Skeletal muscle cell (primary cell): ENCODE measurements at places on chromosomes 13 and 19.
A peak's percentile ranks its signal among the peaks of the same experiment; 100 is the strongest.

- DNase-seq, result no peak
Observed at GRCh38 chr13:21081926-21082325, 20.5 kb upstream of the LATS2 start.

GRCh38 chr13:30906411-30907051, 460 bp downstream of the MEDAG start:
- no peak for DNase-seq

DNA sequence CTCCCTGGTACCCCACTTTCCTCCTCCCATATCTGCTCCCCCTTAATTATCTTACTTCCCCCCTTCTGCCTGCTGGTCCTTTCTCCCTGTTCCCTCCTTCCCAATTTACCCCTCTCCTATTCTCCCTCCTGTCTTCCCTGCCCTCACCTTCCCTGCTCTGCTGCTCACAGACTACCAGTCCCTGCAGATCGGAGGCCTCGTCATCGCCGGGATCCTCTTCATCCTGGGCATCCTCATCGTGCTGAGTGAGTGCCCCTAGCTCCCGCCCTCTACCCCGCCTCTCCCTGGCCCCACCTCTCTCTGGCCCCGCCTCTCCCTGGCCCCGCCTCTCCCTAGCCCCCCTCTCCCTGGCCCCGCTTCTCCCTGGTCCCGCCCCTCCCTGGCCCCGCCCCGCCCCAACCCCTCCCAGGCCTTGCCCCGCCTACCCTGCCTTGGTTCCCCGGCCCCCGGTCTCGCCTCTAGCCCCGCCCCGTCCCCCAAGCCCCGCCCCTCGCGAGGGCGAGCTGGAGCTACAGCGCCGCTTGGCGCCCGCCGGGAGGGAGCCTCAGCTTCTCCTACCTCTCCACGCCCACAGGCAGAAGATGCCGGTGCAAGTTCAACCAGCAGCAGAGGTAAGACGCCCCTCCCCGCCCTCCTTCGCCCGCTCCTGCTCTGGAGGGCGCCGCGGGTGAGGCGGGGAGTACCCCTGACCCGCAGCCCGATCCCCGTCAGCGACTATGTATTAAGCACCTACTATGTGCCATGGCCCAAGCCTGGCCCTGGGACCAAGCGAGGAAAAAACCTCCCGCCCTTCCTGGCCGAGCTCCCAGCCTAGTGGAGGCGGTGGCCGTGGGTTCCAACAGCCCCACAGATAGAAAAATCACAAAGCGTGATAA, 1.9 kb upstream of the FXYD7 start:
- peak; percentile 67 for DNase-seq

DNA sequence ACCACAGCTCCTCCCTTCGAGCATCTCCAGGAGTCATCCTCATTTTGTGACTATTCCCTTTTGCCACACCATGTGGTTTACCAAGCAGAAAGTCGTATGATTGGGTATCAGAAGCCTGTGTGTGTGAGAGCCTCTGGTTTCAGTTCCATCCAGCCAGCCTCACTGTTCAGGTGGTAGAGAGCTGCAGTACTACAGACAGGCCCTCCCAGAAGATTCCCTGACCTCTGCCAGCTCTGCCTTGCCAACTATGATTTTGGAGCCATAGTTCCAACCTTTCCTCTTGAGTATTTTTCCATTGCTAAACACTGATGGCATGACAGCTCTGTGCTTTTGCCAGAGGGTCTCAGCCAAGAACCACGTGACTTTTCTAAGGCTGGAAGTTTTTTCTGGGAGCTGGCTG, 82.5 kb downstream of the DHRS12 start:
- DNase-seq, result no peak

- DNase-seq, result peak; percentile 66
Observed at GRCh38 chr13:20190481-20191310, 2.0 kb downstream of the GJB2 start.

- DNase-seq, result no peak
Observed at GRCh38 chr13:66565279-66565678, 664.9 kb downstream of the PCDH9 start.

DNA sequence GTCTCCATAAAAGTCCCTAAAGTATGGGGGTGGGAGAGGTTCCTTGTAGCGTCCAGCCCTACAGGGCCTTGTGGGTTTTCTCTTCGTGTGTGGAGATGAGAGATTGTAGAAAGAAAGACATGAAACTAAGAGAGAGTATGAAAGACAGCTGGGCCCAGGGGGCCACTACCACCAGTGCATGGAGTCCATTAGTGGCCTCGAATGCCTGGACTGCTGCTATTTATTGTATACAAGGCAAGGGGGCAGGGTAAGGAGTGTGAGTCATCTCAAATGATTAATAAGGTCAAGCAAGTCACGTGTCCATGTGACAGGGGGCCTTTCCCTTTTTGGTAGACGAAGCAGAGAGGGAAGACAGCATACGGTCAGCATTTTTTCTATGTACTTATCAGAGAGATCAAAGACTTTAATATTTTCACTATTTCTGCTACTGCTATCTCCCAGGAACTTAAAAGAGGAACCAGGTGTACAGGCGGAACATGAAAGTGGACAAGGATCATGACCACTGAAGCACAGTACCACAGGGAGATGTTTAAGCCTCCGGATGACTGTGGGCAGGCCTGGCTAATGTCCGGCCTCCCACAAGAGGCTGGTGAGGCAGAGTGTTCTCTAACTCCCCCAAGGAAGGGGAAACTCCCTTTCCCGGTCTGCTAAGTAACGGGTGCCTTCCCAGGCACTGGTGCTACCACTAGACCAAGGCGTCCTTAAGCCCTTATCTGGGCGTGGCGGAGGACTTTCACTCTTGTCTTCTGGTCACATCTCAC, 25.5 kb downstream of the FGF21 start:
- DNase-seq, result no peak

DNA sequence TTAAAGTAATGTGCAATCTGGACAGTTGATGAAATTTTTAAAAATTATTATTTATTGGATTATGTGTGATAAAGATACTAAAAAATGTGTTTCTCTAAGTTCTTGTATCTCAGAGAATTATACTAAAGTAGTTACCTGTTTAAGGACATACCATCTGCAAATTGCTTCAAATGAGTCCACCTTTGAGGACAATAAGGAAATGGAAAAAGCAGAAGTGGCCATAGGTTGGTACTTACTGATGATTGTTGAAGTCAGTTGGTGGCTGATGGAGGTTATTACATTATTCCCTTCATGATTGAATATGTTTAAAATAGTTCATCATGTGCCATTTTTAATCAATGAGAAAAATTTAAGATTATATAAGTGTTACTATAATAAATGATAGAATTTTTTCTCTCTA, 367.0 kb downstream of the MYO16 start:
- DNase-seq, result no peak

DNA sequence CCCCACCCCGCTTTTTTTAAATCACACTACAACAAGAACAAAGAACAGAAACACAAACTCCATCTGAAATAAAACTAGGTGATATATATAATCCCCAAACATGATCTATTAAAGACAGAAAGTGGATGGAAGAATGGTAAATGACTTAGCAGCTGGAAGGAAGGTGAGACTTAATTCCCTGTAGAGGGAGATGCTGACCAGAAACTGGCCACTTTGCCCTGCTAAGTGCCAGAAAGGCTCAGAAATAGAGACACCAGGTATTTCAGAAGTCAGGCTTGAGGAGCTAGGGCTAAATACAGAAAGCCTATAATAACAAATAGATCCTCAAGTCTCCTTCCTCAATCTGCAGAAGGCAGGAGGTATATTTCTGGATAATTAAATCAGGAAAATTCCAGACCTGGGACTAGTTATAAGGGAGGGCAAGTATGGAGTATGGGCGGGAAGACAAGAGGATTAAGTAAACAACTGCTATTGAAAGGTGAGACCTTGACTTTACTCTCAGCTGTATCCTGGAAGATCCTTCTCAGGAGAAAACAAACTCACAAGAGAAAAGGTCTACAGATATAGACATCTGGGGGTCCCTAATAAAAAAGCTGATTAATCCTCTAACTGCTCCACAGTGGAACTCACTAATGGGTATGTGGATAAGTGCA, 32.2 kb downstream of the MTRF1 start:
- DNase-seq, result no peak

DNA sequence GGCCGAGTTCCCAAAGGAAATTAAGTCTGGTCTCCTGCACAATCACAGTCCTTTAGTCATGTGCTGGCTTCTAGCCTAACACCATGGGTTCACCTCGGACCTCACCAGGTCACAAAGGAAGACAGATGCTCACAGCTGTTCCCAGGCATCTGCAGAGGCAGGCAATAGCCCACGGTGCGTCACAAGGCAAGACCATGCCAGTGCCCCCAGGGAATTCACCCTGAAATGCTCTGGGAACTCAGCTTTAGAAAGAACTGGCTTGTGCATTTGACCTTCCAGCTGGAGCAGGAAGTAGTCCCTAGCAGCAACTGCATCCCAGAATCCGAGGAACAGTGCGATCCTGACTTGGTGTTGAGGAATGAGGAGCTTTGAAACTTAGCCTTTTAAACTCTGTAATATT, 96.8 kb upstream of the WASF3 start:
- DNase-seq, result peak; percentile 95

GRCh38 chr19:37902668-37903067, 3.7 kb downstream of the WDR87 start:
- no peak for DNase-seq

GRCh38 chr19:17909003-17909732, 23.6 kb upstream of the CCDC124 start:
- DNase-seq, result no peak

GRCh38 chr13:79675931-79676660, 195.1 kb downstream of the NDFIP2 start:
- DNase-seq, result no peak

GRCh38 chr13:41547251-41548000, 90.1 kb downstream of the RGCC start:
- no peak for DNase-seq

- DNase-seq, result no peak
Observed at GRCh38 chr19:53942001-53942786, 20.5 kb upstream of the CACNG8 start.

DNA sequence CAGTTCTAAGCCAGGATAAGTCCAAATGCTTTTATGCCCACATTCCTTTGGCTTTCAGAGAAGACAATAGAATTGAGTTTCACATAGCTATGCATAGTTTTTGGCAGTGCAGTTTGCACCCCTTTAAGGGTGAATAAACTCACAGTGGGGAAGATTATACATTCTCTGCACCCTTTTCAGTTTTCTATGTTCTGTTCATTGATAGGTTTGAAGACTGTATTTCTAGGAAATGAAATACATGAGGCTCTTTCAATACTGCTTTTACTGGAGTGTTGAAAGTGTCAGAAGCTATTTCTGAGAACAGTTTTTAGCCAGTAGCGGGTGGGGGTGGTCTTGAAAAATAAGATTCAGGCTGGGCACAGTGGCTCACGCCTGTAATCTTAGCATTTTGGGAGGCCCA, 46.2 kb downstream of the IPO5 start:
- no peak for DNase-seq

DNA sequence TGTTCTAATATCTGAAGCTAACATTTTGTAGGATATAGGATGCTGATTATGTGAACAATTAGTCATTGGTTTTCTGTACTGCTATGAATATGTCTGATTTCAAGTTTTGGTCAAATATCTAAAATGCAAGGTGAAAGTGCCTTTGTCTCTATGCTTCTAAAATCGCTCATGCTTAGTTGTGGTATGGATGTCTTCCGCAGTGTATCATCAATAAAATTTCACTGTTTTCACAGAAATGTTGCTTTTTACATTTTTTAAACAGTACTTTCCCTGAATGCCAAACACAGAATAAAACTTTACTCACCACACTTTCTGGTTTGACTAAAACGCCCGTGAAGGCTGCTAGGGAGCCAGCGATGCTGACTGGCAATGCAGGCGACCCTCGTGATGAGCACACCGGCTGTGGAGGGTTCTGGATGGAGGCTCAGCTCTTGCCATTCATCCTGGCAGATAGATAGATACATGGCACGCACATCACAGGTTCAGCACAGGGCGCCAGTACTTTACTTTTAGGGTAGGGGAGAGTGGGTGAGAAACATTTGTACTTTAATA, 40.1 kb downstream of the SLC7A9 start:
- DNase-seq, result no peak

DNA sequence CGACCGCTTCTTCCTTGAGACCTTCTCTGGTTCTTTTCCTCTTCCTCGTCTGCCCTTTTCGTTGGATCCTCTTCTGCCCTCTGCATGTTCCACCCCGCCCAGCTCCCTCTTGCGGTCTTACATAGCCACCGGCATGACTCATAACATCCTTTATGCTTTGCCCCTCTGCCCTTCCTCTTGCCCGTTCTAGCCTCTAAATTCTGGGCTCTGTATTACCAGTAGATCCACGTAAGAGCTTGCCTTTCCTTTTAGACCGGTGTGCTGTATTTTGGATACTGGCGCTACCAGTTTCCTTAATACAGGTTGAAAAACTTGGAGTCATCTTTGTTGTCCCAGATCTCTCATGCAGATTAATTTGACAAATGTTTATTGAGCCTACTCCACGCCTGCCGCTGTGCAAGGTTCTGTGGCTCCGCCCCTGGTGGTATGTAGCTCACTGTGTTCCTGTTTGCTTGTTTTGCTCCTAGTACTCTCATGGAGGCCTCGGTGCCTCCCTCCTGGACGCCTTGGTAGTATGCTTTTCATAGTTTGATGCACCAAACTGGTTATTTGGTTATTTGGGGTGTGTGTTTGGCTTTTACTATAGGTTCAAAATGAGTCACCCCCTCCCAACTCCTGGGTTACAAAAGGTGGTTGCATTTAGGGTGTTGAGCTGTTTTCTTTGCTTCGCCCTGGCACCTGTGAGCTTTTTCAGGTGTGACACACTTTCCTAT, 1.7 kb downstream of the GTF3A start:
- peak; percentile 39 for DNase-seq

DNA sequence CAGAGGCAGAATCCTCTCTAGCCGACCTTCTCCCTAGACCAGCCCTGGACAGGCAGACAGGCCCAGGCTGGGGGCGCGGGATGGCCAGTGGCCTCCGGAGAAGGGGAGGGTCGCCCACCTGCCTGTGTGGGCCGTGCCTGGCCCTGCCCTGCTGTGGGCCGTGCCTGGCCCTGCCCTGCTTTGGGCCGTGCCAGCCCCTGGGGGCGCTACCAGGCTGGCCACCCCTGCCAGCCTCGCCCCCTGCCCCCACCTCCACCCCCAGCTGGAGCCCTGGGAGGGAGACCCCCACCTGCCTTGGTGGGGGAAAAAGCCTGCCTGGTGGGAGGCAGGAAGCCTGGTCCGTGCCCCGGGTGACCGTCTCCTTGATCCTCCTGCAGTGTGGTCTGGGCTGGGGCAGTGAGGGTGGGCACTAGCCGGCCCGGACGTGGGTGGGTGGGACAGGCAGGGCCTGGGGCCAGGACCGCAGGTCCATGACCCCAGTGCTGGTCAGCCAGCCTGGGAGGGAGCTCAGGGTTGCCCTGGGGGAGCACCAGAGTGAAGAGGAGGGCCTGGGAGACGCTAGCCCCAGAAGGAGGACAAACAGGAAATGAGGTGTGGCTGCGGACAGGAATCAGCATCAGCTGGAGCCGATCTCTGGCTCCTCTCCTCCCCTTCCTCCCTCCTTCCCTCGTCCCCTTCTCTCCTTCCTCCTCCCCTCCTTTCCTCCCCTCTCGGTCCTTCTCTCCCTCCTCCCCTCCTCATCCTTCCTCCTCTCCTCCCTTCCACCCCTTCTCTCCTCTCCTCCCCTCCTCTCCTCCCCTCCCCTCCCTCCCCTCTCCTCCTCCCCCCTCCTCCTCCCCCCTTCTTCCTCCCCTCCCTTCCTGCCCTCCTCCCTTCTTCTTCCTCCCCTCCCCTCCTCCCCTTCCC, 5.1 kb upstream of the MKNK2 start:
- DNase-seq, result no peak

GRCh38 chr13:33178209-33178840, 107.2 kb downstream of the STARD13 start:
- no peak for DNase-seq

GRCh38 chr13:100671389-100672182, 3.0 kb downstream of the TMTC4 start:
- no peak for DNase-seq
